A549 (cell line): ENCODE measurements at places on chromosomes 4 and X. TPM values are rescaled to one million over a fixed set of nuclear protein-coding genes. Genes with fewer than 3 reads are reported as not detected.

The DUSP21 gene
- not detected in 3 replicates for polyA plus RNA-seq

The NFXL1 gene
- polyA plus RNA-seq: 7.1 to 8.4 TPM (median 7.1 TPM) in 3 replicates

The PDE6B gene
- 0.03 TPM in 1 of 3 replicates, not detected in the others for polyA plus RNA-seq

The HERC3 gene
- polyA plus RNA-seq: 4.3 to 5.7 TPM (median 4.9 TPM) in 3 replicates

The SOX3 gene
- not detected in 3 replicates for polyA plus RNA-seq

The RASGEF1B gene
- polyA plus RNA-seq: not detected in 3 replicates

The AMTN gene
- not detected in 3 replicates for polyA plus RNA-seq

The DMRTC1 gene
- polyA plus RNA-seq: 0.15 TPM in 1 of 3 replicates, not detected in the others

The PFKFB1 gene
- polyA plus RNA-seq: 0.04 to 0.13 TPM (median 0.11 TPM) in 3 replicates

The HSFX3 gene
- polyA plus RNA-seq: not detected in 3 replicates

The C1QTNF7 gene
- polyA plus RNA-seq: not detected in 3 replicates

The CENPVL1 gene
- polyA plus RNA-seq: not detected in 3 replicates

The CD40LG gene
- not detected in 3 replicates for polyA plus RNA-seq

The PTCHD1 gene
- not detected in 3 replicates for polyA plus RNA-seq

The CXCL13 gene
- polyA plus RNA-seq: not detected in 3 replicates

DNA sequence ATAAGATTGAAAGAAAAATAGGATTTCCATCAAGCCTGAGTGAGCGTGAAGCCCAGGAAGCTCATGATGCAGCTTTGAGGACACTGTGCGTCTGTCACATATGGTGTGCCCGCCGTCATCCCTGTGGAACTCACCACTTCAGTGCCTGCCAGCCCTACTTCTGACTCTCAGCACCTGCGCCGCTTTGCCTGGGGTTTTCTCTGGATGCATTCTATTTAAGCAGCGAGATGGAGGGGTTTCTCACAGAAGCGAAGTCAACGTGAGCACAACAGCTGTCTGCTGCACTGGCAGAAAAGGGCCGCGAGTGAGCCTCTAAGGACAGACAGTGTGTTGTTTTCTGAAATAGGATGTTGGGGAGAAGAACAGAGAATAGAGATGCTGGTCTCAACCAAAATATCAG is 6.2 kb upstream of the TMEM128 start:
- no peak for DNase-seq

DNA sequence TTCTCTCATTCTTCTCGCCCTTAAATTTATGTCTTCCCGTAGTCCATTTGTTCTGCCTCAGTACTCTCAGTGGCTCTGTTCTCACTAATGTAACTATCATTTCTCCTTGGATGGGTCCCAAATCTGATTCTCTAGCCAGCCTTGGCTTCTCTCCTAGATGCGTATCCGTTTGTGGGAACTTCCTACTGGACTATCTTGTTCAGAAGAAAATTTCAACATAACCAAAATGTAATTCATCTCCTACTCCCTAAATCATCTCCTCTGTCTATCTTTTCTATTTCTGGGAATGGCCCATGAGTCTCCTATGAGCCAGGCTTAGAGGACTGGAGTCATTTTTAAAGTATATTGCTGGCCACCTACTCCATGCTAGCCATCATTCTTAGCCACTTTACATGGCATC is 4.4 kb upstream of the C4orf36 start:
- DNase-seq: no peak

GRCh38 chr4:76758996-76759395 is 138.9 kb downstream of the SOWAHB start:
- no peak for DNase-seq

- no peak for DNase-seq
Measured at GRCh38 chrX:139052461-139052860, 340.9 kb upstream of the FGF13 start.

DNA sequence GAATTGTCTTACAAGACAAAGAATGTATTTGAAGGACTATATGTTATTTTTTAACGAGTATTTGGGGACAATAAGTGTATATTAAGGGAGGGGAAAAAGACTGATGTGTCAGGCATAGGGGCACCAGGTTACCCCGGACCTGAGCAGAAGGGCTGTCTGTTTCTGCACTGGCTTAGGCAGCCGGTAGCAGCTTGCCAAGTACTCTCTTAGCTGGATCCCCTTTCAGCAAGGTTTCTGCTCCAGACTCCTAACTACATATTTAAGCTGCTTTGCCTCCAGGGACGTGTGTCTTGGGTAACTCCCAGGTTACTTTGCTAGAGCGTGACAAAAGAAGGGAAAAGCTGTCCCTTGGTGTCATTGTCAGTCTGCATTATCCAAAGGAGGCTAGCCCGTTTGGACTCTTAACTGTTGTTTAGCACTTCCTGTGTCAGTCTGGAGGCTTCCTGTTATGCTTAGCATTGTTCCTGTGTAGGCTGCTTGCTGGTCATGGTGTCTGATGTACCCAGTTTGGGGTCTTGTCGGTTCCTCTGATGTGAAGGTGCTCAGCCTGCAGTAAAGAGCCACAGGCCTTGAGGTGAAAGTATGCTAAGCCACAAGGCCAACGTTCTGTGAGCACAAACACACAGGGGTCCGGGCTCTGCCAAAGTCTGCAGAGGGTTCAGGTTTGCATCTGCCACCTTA is 11.6 kb downstream of the CXCR3 start:
- DNase-seq: no peak

- peak; percentile 23 for DNase-seq
Measured at GRCh38 chr4:25401066-25401465, 24.0 kb downstream of the ANAPC4 start.

- no peak for DNase-seq
Measured at GRCh38 chr4:87209696-87210095, 10.7 kb downstream of the KLHL8 start.

DNA sequence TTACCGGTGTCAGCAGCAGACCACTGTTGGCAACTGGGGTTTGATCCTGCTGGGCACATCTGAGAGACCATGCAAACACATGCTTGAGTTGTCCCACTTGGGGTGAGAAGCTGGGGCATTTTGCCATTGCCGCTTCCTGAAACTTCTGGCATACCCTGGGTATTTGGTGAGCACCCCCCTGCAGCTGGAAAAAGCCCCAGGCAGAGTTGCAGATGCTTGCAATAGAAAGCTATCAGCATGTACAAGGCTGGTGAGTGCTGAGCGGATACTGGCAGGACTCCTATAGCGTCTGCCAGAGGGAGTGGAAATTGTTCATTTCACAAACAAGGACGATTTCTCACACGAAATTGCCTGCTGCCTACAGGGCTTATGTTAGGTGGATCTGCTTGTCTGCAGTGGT is 32.3 kb downstream of the SUPT20HL1 start:
- no peak for DNase-seq

GRCh38 chr4:130825284-130825683 is 1729.3 kb downstream of the C4orf33 start:
- DNase-seq: no peak

DNA sequence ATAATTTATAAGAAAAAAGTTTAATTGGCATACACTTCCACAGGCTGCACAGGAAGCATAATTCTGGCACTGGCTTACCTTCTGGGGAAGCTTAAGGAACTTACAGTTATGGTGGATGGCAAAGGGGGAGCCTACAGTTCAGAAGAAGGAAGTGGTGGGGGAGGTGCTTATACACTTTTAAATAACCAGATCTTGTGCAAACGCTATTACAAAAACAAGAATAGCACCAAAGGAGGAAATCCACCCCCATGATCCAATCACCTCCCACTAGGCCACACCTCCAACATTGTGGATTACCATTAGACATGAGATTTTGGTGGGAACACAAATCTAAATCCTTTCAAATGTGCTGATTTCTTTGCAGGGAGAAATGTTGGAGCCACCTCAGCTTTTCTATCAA is 287.7 kb downstream of the CPXCR1 start:
- DNase-seq: no peak

DNA sequence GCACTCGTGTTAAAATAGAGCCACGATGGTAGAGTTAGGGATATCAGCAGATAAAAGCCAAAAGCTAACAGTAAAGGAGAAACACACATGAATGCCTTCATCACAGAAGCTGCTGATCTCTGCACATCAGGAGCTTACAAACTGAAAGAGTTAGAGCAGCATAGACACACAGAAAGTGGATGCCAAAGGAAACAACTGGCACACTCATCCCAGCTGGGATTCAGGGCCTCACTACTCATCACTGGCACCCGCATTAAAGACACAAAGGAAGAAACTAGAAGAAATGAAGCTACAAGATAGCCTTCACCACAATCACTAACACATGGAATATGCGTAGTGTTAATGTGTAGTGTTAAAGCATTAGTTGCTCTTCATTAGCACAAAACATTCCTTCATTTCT is 156.4 kb upstream of the TBL1X start:
- no peak for DNase-seq

- no peak for DNase-seq
Measured at GRCh38 chr4:141541851-141542250, 94.5 kb upstream of the IL15 start.

DNA sequence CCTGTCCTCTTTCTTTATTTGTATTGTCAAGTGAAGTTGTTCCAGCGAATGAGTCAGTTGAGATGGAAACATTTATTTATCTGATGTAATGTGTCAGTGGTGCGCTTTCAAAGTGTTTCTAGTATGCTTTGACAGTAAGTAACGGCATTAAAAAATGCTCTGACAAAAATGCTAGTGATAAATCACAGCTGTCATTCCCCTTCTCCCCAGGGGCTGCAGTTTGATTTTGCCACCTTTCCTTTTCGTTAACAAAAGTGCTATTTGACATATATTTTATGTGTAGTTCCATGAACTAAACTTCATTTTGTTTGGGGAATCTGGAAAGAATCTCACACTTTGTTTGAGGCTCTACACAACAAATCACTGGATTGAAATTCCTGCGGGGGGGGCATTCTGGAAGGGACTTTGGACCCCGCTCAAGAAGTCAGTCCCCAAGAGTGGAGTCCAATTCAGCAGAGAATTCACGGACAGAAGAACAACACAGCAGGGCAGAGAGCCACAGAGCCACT is 7.6 kb upstream of the TBC1D19 start:
- DNase-seq: no peak

GRCh38 chr4:150155391-150155790 is 77.1 kb downstream of the DCLK2 start:
- DNase-seq: no peak

DNA sequence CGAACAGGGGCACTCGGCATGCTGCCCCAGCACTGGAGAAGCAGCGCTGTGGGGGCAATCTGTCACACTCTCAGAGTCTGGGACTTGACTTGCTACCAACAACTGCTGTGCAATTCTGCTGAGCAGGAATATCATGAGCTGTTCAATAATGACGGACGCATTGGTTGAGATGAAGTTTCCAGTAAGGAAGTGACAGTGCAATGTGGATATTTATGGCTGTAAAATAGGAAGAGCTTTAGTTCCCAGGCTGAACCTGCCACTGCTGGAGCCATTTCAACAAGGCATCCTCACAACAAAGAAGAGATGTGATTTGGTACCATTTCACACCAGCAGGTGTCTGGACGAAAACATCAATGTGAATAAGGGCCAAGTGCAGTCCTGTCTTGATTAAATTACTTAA is 24.2 kb downstream of the CHST7 start:
- DNase-seq: no peak

- DNase-seq: no peak
Measured at GRCh38 chr4:127856196-127856812, 24.4 kb upstream of the PLK4 start.

- DNase-seq: no peak
Measured at GRCh38 chr4:87532907-87533306, 3.7 kb upstream of the SPARCL1 start.

DNA sequence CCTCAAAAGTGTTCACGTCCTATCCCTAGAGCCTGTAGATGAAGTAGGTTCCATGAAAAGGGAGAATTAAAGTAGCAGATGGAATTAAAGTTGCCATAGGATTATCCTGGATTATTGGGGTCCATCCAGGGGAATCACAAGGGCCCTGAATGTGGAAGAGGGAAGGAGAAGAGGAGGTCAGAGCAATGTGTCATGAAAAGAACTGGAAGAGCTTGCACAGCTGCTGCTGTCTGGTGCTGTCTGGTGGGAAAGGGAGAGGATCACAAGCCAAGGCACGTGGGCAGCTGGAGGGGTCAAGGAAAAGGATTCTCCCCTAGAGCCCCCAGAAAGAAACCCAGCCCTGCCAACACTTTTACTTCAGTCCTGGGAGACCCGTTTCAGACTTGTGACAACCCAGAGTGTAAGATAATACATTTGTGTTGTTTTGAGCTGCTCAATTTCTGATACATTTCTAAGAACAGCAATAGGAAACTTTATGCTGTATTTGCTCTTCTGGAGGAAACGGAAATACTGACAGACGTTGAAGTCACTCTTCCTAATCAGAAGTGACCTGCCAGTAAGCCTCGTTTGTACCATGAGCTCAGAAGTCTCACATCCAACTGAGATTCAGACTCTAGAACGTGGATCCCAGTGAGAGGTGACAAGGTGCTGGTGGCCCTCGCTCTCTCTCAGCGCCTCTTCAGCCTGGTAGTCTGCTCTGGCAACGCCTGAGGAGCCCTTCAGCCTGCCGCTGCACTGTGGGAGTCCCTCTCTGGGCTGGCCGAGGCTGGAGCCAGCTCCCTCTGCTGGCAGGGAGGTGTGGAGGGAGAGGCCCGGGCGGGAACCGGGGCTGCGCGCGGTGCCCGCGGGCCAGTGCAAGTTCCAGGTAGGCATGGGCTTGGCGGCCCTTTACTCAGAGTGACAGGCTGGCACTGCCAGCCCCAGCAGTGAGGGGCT is 34.7 kb upstream of the ENPP6 start:
- no peak for DNase-seq

DNA sequence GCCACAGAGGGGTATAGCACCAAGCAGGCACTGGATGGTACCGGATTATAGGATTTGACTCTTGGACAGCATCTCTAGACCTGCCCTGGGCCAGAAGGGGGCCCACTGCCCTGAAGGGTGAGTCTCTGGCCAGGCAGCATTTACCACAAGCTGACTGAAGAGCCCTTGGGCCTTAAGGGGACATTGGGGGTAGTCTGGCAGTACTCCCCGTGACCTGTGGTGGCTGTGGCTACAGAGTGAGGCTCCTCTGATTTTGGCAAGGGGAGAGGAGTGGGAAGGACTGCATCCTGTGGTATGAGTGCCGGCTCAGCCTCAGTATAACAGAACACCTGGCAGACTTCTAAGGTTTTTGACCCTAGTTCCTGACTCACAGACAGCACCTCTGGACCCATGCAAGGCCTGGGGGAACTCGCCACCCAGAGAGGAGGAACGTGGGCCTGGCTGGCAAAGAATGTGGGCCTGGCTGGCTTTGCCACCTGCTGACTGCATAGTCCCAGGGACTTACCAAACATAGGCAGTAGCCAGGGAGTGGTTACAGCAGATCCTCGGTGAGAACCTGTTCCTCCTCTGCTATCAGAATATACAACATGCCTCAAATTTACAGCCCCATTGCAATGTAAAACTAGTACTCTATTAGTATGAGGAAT is 48.1 kb downstream of the ABCB7 start:
- DNase-seq: no peak

GRCh38 chr4:158599765-158600498 is 71.8 kb downstream of the C4orf46 start:
- DNase-seq: no peak

- no peak for DNase-seq
Measured at GRCh38 chr4:163556177-163556576, 61.7 kb downstream of the TMA16 start.
